ENCODE measurements at places on chromosomes 2 and 18.

DNA sequence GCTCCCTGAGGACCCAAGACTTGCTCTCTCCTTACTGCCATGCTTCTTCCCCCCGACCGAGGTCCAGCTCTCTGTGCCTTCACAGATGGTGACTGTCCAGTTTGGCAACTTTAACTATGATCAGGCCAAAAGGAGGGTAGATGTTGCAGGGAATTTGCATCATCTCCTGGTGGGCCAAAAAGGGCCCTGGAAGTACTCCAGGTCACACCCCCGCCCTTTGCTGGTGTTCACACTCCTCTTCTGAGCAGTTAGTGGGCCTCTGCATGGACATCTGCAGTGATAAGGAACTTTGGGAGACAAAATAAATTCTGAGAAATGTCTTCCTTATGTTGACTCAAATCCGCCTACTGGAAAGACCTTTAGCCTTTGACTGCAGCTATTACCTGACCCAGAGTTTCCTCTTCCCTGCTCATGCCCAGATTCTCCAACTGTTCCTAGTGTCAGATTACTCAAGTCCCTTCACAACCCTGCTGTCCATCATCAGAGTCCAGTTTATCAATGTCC is 234.4 kb downstream of the LOXHD1 start:
- no peak for DNase-seq
- H3K36me3 ChIP-seq, result peaks cover 4% of the 10 kb centered on the region
- H3K27ac ChIP-seq, result no peak overlapping the region
- no peak overlapping the region for H3K4me3 ChIP-seq
- H3K4me1 ChIP-seq, result no peaks in the 10 kb centered on the region

- DNase-seq, result no peak
- H3K36me3 ChIP-seq, result no peaks in the 10 kb centered on the region
- no peak overlapping the region for H3K27ac ChIP-seq
- peaks cover 5% of the 10 kb centered on the region for H3K4me1 ChIP-seq
Measured at GRCh38 chr2:207473049-207473930, 56.5 kb upstream of the CREB1 start.

GRCh38 chr18:31738460-31739407 is 21.9 kb downstream of the SLC25A52 start:
- DNase-seq, result no peak
- H3K27me3 ChIP-seq, result peaks cover 16% of the 10 kb centered on the region
- no peak overlapping the region for H3K4me3 ChIP-seq

DNA sequence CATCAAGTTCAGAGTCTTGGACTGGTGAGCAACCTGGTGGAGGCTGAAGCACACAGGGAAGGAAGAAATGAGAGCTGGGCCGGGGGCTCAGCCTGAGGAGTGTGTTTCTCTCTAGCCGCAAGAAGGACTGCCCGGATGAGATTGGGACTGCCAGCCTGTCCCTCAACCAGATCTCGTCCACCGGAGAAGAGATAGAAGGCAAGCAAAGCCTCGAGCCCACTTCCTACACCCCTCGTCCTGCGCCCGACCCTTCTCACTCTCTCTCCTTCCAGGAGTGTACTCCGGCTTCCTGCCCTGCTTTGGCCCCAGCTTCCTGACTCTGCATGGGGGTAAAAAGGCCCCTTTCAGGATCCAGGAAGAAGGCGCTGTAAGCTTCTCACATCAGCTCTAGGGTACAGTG is 26.2 kb downstream of the FER1L5 start:
- no peaks in the 10 kb centered on the region for H3K36me3 ChIP-seq
- H3K4me1 ChIP-seq, result peaks cover 6% of the 10 kb centered on the region
- no peak for DNase-seq
- H3K27ac ChIP-seq, result no peak overlapping the region
- peaks cover 2% of the 10 kb centered on the region for H3K27me3 ChIP-seq
